A549 (cell line): ENCODE measurements at places on chromosomes 2 and 18. TPM values are rescaled to one million over a fixed set of nuclear protein-coding genes. Genes with fewer than 3 reads are reported as not detected.

GRCh38 chr2:67619204-67619603, 222.1 kb downstream of the ETAA1 start:
- DNase-seq, result no peak

DNA sequence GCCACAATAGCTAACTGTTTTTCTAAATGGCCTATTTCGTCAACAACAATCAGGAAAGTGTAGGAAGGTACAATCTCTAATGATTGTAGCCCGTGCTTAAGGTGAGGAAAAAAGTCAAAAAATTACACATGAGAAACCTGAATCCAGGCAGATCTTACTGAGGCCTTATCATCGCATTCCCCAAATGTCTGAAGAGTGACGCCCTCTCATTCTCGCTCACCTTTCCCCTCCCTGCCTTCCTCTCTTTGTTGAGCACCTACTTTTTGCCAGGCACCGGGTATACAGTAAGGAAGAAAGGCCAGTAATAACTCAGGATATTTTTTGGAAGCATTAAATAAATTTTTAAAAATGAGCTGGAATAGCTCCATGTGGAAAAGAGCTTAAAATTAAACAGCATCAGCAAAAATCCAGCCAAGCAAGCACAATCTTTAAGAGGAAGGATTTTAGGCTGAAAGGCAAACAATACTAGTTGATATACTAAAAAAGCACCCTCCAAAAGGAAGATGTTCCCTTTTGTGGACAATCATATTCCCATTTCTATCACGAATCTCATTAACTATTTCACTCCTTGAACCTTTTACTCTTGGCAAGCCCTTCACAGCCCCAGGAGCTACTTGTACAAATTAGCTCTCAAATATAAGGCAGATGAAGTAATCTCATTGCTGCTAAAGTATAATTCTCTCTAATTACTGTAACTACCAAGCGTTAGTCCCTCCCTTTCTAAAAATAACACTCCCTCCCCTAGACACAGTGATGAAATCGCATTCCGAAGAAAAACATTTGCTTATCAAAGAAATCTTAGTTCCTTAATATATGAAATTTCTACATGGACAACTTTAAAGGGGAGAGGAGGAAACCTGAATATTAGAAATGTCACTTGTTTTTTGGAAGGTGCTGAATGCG, 40.0 kb downstream of the STAT1 start:
- DNase-seq, result no peak

GRCh38 chr2:42057902-42058450, 10.2 kb downstream of the PKDCC start:
- no peak for DNase-seq

GRCh38 chr2:188404341-188405004, 112.8 kb downstream of the GULP1 start:
- no peak for DNase-seq

DNA sequence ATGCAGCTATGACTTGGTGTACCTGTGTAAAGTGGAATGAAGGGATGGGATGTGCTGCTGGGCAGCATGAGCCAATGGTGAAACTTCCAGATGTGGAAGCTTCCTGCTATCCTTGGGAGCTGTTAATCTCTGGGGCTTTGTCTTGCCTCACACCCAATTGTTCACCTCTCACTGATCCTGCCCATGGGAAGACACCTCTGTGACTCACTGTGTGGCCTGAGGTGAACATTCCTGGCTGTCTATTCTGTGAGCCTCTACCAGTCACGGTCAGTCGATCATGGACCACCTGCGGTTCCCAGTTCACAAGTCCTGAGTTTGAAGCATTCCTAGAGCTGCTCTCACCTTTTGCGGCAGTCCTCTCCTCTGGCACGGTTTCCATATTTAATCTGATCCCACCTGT, 12.1 kb downstream of the NEURL3 start:
- DNase-seq, result peak; percentile 23

- peak; percentile 71 for DNase-seq
These were observed 23.3 kb downstream of the AOX1 start for GRCh38 chr2:200609028-200609614.

DNA sequence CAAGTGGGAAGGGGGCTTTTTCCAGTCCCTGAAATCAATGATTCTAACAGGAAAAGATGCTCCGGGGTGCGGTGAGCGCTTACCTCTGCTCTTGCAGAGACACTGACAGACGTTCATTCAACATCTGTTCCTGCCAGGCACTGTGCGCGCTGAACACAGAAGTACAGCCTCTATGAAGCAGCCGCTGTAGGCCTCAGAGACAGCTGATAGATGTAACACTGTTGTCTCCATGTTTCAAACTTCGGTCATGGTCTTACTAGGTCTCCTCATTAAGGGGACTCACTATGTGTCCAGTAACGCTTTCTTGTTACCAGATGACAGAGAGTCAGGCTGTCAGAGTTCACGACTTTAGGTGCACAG, 649 bp upstream of the CLIP4 start:
- DNase-seq, result no peak

GRCh38 chr2:78908973-78909372, 116.5 kb upstream of the REG3G start:
- DNase-seq, result no peak

DNA sequence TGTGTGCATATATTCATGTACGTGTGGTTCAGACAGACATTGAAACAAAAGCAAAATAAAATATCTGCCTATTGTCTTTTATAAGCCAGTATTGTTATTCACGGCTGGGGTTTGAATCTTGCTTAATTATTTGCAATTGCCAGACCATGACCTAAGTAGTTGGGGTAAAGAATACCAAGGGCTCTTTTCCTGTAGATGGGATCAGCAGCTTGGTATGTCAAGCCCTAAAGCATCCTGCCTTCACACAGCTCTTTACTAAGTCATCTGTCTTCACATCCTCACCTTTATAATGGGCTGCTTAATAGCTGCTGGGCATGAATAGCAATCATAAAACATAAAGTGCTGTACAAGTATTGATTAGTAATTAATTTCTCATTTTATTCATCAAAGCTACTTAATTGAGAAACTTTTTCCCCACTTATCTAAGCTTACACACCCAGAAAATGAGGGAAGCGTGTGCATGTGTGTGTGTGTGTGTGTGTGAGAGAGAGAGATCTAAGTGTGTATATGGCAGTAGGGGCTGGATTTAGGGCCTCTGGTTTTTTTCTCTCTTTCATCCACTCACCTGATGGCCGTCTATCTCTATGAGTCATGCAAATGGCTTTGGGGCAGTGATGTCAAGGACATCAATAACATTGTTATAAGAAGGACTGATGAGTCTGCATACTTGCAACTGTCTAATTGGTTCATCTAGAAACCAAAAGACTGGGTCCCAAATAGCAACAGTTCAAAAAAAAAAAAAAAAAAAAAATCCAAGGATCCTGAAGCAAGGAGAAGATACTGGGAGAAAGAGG, 244.1 kb upstream of the TNP1 start:
- DNase-seq, result no peak

DNA sequence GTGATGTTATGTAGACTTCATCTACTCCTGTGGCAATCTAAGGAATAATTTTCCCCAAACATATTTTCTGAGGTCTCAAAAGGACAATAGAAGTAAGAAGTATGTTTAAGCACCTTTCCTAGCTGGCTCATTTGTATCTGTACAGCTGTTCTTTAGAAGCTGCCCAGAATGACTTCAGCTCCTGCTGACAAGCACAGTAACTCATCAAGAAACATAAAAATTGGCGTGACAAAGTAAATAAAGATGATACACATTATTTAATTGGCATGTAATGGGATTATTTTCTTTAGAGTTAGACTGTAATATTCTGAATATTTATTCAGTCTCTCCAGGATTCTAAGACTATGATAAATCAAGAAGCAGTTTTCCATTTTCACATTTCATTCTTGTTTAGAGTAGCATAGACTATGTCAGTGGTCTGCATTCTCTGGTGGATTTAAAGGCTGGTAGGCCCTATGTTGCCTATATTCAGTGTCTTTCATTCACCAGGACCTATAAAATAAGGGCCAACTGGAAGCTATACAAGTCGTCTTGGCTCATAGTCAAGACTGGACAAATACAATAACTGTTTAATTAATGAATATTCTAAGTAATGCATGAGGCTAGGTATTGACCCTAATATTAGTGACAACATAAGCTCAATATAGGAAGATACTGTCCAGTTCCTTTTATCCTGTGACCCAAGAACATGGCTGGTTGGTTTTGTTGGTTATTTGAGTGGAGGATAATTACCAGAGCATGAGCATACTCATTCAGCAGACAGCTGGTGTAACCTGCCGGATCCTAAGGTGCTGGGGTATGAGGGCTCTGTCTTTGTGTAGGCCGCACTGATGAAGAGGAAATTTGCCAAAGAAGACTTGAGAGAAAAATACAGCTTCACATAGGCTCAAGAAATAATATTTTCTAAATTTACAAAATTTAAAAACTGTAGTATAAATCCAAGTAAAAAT, 107.0 kb downstream of the PDE1A start:
- DNase-seq, result no peak

DNA sequence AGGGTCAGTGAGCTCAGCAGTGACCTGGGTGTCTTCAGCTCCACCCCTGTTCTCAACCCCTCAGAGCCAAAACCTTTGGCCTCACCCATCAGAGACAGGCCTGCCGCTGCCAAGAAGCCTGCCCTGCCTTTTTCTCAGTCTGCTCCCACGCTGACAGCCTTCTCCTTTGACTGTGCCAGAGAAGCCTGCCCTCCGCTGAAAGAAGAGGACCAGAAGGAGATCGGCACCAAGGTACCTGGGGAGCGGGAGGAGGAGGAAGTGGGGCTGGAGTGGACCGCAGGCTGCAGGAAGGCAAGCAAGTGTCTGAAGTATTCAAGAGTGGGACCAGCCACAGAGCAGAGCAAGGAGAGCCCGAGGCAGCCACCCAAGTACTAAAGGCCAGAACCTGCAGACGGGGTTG, 33.2 kb downstream of the TOGARAM2 start:
- DNase-seq, result no peak

DNA sequence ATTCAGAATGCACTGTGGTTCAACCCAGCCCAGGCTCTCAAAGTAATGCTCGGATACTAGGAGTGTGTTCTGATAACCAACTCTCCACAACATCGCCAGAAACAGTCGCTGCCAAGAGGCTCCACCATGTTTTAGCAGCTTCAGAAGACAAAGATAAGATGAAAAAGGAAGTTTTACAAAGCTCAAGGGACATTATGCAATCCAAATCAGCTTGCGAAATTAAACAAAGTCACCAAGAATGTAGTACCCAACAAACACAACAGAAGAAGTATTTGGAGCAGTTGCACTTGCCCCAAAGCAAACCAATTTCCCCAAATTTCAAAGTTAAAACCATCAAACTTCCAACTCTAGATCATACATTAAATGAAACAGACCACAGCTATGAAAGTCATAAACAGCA, 360.9 kb downstream of the XIRP2 start:
- DNase-seq, result no peak

DNA sequence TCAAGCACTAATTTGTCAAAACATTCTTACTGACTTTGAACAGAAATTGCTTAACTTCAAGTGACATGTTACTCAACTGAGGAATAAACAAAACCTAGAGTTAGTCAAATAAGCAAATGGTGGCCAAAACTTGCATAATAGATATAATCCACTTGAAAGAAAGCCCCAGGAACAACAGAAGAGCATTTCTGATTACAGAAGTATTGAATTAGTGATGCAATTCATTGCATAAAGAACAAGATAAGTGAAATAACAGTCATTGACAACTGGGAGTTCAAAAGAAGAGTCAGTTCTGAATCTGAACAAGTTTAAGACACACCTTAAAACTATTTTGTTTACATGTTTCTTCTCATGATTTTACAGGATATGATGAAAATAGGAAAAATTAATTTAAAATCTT, 30.8 kb downstream of the COBLL1 start:
- no peak for DNase-seq

DNA sequence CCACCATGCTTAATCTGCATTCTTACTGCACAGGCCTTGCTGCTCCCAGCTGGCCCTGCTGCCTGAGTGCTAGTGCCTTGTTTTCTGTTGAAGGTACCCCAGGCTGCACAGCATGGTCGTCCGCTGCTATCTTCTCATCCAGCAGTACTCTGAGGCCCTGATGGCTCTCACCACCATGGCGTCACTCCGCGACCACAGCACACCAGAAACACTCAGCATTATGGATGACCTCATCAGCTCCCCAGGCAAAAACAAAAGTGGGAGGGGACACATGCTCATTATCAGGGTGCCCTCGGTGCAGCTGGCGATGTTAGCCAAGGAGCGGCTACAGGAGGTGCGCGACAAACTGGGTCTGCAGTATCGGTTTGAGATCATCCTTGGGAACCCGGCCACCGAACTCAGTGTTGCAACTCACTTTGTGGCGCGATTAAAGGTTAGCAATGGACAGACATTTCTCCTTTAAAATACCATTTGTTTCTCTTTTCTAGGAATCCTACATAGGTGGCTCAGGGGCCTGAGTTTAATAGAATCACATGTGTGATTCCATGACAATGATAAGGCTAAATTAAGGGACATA, 110.5 kb downstream of the ESCO1 start:
- no peak for DNase-seq

GRCh38 chr2:28821295-28821958, 10.8 kb downstream of the SPDYA start:
- DNase-seq, result peak; percentile 50

- DNase-seq, result no peak
These were observed 249.3 kb downstream of the LRATD1 start for GRCh38 chr2:14881651-14882327.

GRCh38 chr2:95307878-95308277, 10.7 kb downstream of the KCNIP3 start:
- DNase-seq, result no peak

DNA sequence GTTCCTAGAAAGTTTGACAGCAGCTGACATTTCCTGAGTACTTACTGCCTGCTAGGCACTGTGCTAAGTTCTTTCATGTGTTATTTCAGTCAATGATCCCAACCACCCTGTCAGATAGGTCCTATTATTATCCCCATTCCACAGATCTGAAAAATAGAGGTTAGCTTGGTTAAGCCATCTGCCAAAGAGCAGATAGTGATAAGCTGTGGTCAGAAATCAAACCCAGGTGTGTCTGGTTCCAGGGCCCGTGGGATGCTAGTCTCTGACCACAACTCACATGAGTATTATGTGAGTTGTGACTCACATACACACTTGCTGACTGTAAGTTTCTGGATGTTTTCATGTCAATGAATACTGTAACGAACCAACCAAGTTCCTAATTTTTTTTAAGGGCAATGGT, 132.0 kb upstream of the APCDD1 start:
- DNase-seq, result no peak

DNA sequence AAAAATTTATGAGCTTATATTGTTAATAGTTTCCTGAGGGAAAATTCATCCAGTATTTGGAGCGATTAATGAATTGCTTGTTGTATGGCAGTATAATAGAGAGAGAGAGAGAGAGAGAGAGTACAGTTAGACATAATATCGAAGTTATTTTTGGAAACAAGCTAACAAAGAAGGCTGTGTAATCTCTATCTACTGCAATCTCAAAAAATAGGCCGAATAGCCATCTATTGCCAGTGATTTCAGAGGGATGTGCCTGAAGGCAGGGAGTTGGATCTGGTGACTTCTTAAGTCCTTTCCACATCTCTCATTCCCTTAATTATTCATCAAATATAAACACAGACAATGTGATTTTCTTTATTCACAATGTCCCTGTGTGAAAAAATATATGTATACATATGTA, 433.1 kb upstream of the RAB12 start:
- DNase-seq, result no peak

CD8B2 gene
- polyA plus RNA-seq, result not detected in 3 replicates

CLIP4 gene
- 38.6 to 53.6 TPM (median 51.1 TPM) in 3 replicates for polyA plus RNA-seq

FZD7 gene
- polyA plus RNA-seq, result 4.9 to 7.1 TPM (median 6.7 TPM) in 3 replicates

COL6A3 gene
- polyA plus RNA-seq, result 0.04 to 0.16 TPM (median 0.10 TPM) in 3 replicates

GRB14 gene
- polyA plus RNA-seq, result 15.1 to 18.6 TPM (median 18.5 TPM) in 3 replicates

POTEC gene
- not detected in 3 replicates for polyA plus RNA-seq

CROCC2 gene
- not detected in 3 replicates for polyA plus RNA-seq
